ENCODE measurements at places on chromosomes 3 and 15.
A peak's percentile ranks its signal among the peaks of the same experiment; 100 is the strongest.

- no peak for DNase-seq
Measured at GRCh38 chr3:58667704-58668103, 1.1 kb upstream of the FAM3D start.

DNA sequence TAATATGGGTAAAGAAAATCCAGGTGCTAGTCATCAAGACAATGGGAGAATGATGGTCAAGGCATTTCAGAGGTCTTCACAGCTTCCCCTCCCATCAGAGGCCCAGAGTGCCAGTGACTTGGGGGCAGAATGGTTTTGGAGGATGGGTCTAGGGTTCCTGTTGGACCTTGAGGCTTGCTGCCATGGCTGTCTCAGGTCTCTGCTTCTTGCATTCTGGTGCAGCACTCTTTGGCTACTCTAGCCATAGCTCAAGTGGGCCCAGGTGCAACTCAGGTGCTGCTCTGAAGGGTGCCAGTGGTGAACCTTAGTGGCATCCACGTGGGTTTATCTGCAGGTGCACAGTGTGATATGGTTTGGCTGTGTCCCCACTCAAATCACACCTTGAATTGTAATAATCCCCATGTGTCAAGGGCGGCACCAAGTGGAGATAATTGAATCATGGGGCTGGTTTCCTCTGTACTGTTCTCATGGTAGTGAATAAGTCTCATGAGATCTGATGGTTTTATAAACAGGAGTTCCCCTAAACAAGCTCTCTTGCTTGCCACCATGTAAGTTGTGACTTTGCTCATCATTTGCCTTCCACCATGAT lies 48.5 kb upstream of the PEX5L start:
- no peak for DNase-seq

DNA sequence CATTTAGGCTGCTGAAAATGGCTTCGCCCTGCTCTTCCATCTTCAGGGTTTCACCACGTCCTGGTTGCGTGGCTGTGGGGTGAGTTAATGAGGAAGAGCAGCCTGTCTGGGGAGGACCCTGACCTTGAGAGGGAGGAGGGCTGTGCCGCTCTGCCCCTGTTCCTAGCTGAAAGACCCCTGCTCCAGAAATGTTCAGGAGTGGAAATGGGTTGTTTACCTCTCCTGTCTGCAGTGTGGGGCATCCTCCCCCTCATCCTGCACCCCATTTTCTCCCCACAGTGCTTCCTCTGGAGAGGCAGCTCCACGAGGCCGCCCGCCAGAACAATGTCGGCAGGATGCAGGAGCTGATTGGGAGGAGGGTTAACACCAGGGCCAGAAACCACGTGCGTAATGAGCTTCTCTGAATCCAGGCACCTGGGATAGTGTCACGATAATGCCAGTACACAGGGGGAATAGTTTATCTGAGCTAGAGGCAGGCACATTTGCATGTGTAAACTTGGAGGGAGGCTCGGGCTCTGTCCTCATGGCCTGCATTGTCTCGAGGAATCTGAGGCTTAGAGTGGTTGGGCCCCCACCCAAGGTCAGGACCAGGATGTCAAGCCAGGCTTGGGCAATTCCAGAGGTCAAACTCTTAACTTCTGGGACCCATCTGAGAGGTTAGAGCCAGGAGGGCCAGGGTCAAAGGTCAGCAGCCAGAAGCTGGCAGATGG lies 4.0 kb downstream of the ANKDD1A start:
- no peak for DNase-seq

DNA sequence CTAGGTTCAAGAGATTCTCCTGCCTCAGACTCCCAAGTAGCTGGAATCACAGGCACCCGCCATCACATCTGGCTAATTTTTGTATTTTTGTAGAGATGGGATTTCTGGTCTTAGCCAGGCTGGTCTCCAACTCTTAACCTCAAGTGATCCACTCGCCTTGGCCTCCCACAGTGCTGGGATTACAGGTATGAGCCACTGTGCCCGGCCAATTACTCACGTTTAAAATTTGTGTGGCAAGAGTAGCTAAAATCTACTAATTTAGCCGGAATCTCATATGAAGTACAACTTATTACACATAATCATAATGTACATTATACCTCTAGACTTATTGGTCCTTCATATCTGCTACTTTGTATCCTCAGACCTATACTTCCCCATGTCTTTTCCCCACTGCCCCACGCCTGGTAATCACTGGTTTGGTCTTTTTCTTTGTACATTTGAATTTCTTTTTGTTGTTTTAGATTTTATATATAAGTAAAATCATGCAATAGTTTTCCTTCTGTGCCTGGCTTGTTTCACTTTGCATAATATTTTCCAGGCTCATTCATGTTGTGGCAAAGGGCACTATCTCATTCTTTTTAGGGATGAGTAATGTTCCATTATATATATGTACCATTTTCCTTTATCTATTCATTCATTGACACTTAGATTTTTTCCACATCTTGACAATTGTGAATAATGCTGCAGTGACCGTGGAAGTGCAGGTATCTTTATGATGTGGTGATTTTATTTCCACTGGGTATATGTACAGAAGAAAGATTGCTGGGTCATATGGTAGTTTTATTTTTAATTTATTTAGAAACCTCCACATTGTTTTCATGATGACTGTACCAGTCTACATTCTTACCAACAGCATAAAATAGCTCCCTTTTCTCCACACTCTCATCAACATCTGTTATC lies 605.0 kb upstream of the CBLB start:
- DNase-seq, result no peak

DNA sequence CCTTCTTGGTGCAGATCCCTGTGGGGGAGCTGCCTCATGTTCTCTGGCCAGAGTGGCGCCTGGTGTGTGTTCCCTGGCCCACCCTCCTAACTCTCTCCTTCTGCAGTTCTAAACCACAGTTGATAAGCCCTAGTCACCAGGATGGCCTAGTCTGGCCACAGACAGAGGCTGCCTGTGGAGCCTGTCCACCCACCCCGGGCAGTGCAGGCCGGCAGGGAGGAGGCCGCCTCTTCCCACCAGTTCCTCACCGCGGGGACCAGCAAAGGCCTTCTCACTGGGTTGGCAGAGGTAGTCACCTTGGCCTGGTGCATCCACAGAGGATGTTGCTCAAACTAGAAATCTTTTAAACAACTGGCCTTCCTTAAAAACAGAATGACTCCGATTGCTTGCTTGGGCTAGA lies 276.4 kb upstream of the TTC14 start:
- no peak for DNase-seq

DNA sequence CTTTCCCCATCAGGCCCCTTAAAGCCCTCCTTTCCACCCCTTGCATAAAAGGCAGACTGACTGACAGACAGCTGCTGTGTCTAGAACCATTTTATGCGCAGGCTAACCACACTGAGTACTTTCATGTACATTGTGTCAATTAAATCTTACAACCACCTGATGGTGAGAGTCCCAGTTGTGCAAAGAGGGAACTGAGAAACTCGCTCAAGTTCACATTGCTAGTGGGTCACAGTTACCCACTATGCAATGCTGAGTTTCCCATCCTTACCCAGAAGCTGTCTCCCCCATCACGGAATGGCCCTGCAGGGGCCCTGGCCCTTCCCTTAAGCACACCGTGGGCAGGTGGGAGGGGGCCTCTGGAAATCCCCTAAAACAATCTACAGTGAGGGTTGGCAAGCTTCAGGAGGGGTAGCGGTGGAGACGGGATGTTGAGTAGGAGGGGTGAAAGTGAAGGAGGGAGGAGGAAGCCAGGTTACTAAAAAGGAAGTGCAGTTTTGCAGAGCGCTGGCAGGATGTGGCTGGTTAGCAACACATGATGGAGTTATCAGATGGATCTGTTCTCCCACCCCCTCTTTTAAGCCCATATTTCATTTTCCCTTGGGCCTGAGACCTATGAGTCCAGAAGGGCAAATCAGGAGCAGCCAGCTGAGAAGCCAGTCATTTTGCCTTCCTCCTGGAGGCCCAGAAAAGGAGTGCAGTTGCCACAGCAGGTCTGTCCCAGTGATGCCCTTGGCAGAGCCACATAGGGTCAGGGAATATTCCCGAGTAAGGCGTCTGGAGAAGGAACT lies 30.0 kb downstream of the STARD5 start:
- peak; percentile 52 for DNase-seq

DNA sequence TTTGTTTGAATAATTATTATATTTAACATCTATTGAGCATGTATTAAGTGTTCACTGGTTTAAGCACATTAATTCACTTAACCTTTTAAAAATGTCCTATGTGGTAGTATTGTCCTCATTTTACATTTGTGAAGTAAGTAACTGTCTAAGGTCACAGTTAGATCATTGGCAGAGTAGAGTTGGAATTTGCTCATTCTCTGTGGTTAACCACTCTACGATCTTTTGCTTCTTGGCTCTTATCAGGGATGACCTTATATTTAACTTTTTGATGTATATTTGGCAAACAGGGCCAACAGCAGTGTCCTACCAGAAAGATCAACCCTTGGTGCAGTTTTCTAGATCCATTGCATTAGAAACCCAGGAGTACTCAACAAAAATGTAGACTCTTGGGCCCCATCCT lies 34.0 kb downstream of the PXK start:
- DNase-seq, result no peak

DNA sequence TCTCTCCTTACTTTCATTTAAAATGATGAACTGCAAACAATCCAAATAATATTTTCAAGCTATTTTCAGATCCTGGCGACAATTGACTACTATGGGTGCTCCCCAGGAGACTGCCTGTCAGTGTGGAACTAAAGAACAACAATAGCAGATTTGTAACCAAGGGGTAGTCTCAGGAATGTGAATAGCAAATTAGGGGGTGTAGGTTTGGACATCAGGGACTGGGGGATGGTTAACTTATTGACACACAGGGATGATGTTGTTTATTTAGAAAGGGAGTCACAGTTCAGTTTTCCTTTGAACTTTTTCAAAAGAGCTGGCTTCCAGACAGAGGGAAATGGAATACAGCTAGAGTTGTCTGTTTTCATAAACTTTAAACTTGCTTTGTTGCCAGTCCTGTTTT lies 229.8 kb downstream of the LRTM1 start:
- no peak for DNase-seq

GRCh38 chr3:38554127-38554827 lies 58.1 kb downstream of the EXOG start:
- peak; percentile 9 for DNase-seq
